ENCODE measurements at places on chromosomes 12 and 14.

DNA sequence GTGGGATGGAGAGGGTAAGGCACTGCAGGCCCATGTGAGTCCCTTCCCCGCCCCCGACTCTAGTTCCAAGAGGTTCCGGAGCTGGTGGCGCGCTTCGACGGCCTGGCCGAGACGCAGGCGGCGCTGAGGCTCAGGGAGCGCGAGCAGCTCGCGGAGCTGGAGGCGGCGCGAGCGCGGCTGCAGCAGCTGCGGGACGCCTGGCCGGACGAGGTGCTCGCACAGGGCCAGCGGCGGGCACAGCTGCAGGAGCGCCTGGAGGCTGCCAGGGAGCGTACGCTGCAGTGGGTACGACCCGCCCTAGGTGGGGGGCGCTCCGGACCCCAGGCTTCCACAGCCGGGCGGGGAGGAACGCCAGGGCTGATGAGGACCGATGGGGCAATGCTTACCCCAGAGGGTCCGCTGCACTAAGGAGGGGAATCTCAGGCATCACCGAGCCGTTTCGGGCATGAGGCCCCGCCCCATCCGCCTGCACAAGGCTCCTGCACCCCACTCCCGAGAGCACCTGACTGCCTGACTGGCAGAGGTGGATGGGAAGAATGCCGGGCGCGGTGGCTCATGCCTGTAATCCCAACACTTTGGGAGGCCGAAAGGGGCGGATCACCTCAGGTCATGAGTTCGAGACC is 4.9 kb downstream of the CFAP73 start:
- no peak for DNase-seq

GRCh38 chr14:103104654-103105452 is 10.3 kb downstream of the EXOC3L4 start:
- peak; percentile 92 for DNase-seq

GRCh38 chr12:109307051-109307450 is 2.0 kb downstream of the FOXN4 start:
- DNase-seq = no peak

- no peak for DNase-seq
Observed at GRCh38 chr12:55037351-55037987, 17.7 kb downstream of the NEUROD4 start.

DNA sequence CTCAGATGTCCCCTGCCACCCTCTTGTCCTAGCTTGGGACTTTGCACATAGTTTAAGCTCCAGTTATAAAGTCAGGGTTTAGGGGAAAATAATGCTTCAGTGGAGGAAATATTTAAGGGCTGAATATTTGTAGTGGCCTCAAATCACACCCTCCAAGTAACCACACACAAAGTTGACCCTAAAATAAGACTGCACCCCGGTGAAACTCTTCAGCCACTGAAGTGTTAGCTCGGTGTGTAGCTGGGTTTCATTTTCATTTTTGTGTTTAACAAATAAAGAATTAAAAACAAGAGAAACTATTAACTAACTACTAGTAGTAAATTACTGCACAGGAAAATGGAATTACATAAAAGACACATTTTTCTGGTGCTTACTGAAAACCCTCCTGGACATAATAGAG is 14.8 kb upstream of the BCL11B start:
- DNase-seq = no peak

DNA sequence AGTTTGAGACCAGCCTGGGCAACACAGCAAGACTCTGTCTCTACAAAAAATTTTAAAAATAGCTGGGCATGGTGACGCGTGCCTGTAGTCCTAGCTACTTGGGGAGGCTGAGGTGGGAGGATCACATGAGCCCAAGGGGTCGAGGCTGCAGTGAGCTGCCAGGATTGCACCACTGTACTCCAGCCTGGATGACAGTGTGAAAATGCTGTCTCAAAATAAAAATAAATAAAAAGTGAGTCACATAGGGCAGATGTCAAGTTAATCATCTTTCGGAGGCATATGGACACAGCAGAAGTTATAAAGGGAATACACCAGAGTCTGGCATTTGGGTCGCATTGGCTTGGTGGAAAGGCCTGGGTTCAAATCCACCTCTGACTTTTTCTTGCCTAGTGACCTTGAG is 92.7 kb downstream of the PHETA1 start:
- no peak for DNase-seq

DNA sequence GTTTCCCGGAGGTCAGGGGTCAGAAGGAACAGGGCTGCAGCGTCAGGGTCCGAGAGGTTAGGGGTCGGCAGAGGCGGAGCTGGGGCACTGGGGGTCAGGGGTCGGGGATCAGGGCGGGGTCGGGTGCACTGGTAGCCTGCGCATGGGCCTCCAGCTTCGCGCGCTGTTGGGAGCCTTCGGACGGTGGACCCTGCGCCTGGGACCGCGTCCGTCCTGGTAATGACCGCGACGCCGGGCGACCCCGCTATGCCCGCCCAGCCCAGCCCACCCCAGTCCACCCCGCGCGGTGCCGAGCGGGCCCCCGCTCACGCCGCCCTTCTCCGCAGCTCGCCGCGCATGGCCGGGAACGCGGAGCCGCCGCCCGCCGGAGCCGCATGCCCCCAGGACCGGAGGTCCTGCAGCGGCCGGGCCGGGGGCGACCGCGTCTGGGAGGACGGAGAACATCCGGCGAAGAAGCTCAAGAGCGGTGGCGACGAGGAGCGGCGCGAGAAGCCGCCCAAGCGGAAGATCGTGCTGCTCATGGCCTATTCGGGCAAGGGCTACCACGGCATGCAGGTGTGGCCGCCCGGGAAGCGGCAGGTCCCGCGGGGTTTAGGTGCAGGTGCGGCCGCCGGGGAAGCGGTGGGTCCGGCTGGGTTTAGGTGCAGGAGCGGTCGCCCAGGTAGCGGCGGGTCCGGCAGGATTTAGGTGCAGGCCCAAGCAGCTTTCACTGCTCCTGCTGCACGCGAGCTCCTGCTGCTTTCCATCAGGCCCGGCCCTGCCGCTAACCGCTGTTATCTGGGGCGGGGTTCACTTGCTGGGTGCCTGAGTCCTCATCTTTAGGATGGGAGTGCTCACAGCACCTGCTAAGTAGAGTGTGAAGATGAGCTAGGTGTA is 743 bp downstream of the PUS1 start:
- DNase-seq = peak; percentile 61
